Stimulated activated CD4-positive, alpha-beta T cell treated with anti-CD3 and anti-CD28 coated beads, Interleukin-15, amount 100 ng/mL, for 1 hour (primary cell): ENCODE measurements at places on chromosomes 3 and 15.

DNA sequence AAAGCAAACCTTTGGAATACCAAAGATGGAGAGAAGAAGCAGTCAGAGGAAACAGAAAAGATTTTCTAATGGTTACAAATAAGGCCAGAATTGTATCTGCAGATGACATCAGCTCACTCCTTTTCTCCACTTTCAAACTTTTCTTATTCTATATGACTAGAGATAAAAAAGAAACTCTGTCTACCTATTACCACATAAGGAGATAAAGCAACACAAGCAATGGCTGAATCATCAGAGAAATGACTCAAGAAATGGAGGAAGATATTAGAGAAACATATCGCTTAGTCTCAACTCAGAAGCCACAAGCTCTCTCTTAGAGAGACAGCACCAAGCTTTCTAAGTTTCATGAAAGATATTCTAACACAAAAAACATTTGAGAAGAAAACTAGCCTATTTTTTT, 784.0 kb downstream of the ZPLD1 start:
- DNase-seq, result no peak

DNA sequence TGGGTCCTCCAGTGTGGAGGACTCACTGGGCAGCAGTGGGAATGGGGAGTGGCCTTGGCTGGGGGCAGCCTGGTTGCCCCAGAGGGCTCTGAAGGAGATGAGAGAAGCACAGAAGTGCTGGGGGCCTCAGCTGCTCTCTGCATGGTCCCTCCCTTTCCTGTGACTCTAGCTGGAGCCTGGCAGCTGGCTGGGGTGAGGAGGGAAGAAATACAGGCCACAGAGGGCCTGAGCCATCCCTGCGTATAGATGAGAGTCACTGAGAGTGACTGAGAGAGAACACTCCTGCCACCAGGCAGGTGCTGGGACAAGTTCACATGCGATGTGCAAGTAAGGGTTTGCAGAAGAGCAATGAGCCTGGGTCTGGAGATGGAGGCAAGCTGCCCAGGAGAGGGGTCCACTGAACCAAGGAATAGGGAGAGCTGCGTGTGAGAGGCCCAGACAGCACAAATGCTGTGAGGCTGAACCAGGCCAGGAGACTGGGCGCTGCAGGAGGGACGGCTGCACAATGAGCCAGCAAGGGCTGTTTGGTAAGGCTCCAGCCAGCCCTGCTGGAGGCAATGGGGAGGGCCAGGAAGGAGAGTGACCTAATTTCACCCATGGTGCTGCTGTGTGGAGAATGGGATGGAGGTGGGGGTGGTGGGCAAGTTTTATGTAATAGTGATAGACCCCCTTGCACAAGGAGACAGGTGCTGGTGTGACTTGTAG, 87.2 kb downstream of the CLSTN2 start:
- no peak for DNase-seq

- no peak for DNase-seq
These were observed 31.6 kb downstream of the ISL2 start for GRCh38 chr15:76368122-76368621.

GRCh38 chr3:61805510-61806080, 244.2 kb downstream of the PTPRG start:
- DNase-seq, result no peak

GRCh38 chr3:62502315-62503300, 129.3 kb upstream of the FEZF2 start:
- DNase-seq, result no peak

DNA sequence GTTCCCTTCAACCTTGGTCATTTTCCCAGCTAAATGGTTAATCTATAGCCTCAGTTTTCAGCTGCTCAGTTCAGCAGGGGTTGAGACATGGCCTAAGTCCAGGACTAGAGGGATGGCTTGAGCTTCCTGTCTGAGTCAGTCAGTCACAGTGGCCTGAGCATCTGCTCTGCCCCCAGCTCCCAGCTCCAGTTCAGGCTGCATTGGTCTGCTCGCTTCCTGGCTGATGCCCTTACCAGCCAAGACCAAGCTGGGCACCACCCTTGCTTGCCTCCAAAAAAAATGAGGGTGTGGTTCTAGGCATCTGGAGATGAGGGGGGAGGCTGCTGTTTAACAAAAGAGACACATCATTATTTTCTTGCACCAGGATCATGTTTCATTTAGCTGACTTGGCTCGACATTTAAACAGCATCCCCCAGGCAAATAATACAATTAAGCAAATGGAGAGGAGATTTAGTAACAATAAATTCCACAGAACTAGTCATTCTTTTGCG, 70.7 kb downstream of the WNT5A start:
- DNase-seq, result no peak

DNA sequence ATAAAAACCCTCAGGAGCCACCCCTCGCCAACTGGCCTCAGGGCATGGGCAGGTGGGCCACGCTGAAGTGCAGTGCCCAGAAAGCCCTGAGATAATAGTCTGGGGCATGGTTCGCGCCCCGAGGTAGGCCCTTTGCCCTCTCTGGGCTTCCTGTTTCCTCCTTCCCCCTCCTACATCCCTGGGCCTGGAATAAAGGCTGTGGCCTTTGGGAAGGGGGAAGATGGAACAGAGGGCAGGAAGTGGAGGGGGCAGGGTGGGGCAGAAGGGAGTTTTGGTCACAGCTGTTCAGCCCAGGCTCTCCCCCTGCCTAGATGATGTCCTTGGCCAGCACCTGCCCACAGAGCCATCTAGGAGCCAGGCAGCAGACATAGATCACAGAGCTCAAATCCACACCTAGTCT, 11.3 kb downstream of the CSRNP1 start:
- DNase-seq, result no peak

GRCh38 chr3:72295276-72295961, 510.5 kb upstream of the PROK2 start:
- DNase-seq, result no peak

GRCh38 chr15:48267766-48268165, 61.7 kb downstream of the SLC12A1 start:
- no peak for DNase-seq

GRCh38 chr3:97705764-97706163, 58.8 kb upstream of the ARL6 start:
- DNase-seq, result no peak

- DNase-seq, result no peak
These were observed 119.7 kb downstream of the SST start for GRCh38 chr3:187550446-187550845.
